ENCODE measurements at places on chromosomes 16 and 17. TPM values are rescaled to one million over a fixed set of nuclear protein-coding genes. Genes with fewer than 3 reads are reported as not detected.
A peak's percentile ranks its signal among the peaks of the same experiment; 100 is the strongest.

GP1BA gene
- total RNA-seq = not detected

KRT31 gene
- not detected for total RNA-seq

OR4D1 gene
- total RNA-seq = not detected

ERAL1 gene
- total RNA-seq = 41.3 TPM

KRT25 gene
- not detected for total RNA-seq

DNA sequence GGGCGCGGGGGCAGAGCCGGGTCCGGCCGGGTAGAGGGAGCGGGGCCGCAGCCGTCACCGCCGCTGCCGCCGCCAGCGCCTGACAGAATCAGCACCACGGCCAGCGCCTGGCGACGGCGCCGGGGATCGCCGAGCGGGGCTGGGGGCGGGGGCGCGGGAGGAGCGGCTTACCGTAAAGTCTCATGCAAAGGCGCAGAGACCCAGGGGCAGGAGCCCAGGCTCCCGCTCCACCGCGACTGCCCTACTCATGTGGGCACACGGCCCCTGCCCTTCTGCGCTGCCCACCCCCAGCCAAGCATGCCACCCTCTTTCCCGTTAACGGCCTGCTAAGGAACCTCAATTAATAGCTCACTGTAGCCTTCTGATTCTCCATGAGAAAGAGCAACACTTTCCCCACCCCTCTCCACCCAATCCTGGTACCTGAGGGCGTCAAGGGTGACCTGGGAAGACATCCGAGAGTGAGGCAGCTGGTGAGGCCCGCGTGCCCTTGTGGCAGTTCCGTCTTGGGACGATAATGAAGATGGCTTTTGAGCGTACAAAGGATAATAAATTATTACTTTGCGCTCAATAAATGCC lies at the start of gene SEZ6:
SEZ6 (minus strand) TSS at position 98 of the 576 bp plus-strand sequence. CDS start 164 bp downstream, outside the sequence.
- peak; percentile 52 for DNase-seq

DNA sequence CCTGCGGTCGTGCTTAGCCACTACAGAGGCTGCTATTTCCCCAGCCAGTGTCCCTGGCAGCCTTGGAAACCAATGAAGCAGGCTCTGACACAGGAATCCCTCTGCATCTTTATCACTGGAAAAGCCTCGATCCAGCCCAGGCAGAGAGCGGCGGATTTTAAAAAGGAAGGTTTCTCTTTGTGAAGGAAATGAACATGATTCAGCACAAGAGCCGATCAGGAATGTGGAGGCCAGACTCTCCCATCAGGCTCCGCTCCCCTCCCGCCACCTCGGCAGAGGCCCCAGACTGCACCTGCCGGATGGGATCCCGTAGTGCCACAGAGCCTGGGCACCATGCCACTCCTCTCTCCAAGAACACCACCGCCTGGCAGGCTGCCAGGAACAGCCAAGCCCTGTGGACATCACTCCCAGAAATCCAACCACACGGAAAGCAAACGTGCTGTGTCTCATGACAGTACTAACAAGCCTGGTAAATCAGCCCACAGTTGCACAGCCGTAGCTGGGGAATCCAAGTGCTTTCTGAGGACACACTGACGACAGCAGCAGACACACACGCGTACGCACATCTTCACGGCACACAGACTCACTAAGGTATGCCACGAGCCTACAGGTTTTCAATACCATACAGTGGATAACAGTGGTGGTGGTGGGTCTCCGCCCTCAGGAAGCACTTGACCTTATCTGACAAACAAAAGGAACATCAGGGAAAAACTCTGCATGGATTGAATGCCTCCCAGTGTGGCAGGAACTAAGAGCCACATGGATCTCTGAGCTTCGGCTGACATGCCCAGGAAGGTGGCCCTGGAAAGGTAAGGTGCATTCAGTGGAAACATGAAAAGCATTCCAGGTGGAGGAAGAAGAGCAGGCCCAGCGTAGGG lies 5.4 kb downstream of the LRRC75A start:
- DNase-seq = peak; percentile 97

DNA sequence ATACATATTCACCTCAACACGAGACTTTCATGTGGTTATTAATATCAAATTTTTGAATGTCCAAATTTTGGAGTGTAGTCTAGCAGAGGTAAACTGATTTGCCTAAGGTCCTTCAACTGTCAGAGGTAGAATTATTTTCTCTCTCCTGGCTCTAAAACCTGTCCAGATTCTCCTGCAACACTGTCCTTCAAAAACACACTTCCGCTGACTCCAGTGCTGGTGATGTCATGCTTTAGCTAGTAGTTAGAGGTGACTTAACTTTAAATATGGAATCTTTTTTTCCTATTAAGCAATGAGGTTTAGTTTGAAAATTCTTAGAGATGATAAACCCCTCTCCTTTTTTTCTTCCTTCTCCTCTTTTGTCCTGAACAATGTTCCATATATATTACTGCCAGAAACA lies 10.8 kb upstream of the CBLN1 start:
- no peak for DNase-seq
